ENCODE measurements at places on chromosomes 11 and 22. TPM values are rescaled to one million over a fixed set of nuclear protein-coding genes. Genes with fewer than 3 reads are reported as not detected.

Gene MMP12
- total RNA-seq = not detected

DNA sequence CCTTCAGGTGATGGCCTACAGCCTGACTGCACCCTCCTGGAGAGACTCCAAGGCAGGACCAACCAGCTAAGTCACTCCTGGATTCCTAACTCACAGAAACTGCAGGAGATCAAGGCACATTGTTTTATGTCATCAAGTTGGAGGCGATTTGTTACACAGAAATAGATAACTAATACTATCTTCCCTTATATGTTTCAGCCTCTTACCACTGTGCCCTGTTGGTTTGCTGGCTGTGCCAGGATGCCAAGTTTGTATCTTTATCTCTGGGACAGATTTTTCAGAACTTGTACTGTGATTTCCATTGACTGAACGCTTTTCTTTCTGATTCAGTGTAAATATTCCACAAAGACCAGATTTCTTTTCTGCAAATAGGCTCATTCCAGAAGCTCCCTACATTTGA lies 76.2 kb upstream of the OPCML start:
- DNase-seq = no peak

GRCh38 chr11:69637941-69638871 lies 2.8 kb upstream of the CCND1 start:
- peak; percentile 41 for DNase-seq

DNA sequence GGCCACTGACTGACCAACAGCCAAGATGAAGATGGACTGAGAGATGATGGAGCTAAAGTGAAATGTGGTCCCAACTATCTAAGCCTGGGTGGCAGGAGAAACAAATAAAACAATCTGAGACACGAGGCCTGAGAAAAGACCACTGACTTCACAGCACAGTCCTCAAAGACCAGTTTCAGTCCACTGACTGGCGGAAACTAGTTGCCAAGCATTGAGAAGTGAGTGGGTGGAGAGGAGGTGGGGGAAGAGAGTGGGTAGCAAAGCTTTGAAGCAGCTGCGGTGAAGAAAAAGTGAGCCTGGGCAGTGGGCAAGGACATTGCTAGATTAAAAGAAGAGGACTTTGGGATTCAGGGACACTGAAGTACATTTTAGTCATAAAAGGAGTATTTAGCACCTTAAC lies 1.9 kb downstream of the MS4A1 start:
- DNase-seq = no peak

DNA sequence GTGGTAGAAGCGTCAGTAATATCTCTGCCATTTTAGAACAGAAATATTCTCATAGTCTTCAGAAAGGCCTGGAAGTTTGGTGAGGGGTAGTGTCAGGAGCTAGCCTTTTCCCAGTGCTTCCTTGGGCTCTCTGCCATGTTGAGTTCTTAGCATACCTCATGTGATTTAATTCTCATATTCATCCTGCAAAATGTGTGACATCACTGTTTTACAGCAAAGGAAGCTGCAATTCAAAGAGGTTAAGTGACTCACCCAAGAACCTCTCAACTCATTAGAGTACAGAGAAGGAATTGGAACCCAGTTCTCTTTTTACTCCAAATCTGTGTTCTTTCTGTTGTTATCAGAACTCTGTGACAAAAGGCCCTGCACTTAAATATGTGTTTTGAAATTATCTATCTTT lies 72.1 kb downstream of the RNF169 start:
- DNase-seq = no peak

GRCh38 chr22:24437741-24438328 lies 10.4 kb downstream of the ADORA2A start:
- no peak for DNase-seq

Gene INPPL1
- 6.5 TPM for total RNA-seq

DNA sequence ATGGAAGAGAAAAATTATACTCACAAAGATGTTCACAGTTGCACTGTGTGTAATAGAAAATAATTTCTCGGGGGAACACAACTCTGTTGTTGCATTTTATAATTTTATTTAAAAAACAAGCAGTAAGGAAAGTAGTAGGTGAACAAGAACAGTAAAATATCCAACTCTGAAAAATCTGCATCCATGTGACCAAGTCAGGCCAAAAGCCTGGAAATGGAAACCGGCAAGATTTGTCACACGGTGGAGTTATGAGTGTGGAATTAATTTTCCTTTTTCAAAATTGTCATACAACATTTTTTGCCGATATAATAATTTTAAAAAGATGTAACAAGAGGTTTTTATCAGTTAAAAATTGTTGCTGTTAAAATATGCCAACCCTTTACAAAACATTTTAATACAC lies 1421.5 kb downstream of the BRD1 start:
- DNase-seq = no peak

DNA sequence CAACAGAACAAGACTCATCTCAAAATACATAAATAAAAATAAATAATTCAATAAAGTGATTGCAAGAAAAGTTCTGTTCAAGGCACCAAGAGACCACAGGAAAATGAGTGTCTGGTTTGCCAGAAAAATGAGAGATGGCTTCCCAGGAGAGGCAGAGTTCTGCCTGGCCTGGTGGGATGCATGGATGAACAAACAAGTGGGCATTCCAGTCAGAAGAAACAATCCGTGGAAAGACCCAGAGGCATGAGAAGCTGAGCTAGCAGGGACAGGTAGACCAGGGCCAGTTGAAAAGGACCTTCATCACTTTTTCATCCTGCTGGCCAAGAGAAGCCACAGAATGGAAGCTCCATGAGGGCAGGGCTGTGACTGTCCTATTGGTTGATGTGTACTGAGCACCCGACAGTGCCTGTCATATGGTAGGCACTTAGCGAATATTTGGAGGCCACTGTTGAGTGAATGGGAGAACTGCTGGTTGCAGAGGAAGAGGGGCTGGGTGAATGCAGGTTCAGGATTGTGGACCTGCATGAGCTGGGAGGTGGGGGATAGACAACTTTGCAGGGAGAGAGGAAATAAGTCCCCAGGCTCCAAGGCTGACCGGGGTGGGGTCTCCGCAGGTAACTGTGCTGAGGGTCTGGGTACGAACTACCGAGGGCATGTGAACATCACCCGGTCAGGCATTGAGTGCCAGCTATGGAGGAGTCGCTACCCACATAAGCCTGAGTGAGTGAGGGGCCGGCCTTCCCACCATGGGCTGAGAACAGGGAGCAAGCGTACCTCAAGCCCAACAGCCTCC lies 3.7 kb downstream of the F2 start:
- DNase-seq = no peak

- DNase-seq = peak; percentile 54
These were observed 564 bp downstream of the THAP12 start for GRCh38 chr11:76380159-76380976.

DNA sequence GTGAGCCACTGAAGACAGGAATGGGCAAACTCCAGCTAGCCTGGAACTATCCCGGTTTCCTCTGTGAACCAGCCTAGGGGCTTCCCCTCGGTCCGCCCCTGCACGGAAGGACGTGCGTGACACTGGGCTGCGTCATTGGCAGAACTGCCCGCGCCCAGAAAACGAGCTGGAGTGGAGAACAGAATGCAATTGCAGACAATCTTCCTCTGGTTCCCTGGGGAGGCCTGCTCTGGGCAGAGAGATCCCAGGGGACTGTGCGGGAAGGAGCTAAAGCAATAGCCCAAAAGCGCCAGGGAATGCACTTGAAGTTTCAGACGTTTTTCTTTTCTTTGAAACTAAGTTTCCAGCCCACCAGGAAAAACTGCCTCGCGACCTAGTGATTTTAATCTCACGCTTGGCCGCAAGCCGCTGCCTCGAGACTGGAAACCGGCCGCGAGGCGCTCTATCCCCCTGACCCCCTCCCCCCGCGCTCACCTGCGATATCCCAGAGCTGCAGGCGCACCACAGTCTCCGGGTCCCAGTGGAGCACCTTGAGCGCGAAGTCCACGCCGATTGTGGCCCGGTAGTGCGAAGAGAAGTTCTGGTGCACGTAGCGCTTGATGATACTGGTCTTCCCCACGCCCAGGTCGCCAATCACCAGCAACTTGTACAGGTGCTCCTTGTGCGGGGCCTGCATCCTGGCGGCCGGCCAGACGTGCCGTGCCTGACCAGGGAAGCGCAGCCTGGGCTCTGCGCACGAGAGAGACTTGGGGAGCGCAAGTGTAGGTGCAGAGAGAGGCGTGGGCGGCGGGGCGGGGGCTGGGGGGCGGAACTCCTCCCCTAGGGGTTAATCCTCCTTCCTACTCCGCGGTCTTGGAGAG lies at the start of gene RAB38:
TSS of gene RAB38 (minus strand) at position 735 of the 860 bp plus-strand sequence. CDS start at position 676, 59 bp downstream.
- peak; percentile 18 for DNase-seq

DNA sequence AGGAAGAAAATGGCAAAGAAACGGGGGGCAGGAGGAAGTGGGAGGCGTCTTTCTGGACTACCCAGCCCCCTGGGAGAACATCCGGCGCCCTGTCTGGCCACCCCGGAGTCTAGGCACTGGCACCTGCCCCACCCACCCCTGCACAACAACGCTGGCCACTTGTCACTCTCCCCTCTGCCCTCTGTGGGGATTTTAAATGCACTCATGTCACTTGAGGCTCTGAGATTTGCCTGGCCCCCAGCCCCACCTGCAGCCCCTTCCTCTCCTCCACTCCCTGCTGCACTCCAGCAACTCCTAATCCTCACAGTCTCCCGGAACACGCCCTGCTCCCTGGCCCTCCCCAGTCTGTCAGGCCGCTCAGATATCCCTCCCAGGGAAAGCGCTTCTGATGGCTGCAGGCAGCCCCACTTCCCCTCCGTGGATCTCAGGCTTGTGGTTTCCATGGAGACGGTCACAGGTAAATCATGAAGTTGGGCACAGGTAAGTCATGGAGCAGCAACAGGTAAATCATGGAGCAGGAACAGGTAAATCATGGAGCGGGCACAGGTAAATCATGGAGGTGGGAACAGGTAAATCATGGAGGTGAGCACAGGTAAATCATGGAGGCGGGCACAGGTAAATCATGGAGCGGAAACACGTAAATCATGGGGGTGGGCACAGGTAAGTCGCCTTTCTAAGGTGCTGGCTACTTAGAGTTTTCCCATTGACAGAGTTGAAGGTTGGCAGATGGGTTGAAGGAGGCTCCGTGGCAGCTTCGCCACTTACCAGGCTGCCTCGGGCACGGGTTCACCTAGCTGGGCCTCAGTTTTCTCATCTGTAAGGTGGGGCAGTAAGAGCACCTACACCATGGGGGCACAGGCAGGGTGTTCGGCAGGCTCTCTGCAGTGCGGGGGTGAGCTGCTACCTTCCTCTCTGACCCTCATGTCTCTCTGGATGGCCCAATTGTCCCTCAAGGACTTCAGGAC lies 79.0 kb upstream of the SHISAL1 start:
- DNase-seq = no peak

- DNase-seq = no peak
These were observed 27.3 kb downstream of the ALX4 start for GRCh38 chr11:44282620-44283019.

- no peak for DNase-seq
These were observed 111.6 kb downstream of the RASSF10 start for GRCh38 chr11:13120691-13121090.

DNA sequence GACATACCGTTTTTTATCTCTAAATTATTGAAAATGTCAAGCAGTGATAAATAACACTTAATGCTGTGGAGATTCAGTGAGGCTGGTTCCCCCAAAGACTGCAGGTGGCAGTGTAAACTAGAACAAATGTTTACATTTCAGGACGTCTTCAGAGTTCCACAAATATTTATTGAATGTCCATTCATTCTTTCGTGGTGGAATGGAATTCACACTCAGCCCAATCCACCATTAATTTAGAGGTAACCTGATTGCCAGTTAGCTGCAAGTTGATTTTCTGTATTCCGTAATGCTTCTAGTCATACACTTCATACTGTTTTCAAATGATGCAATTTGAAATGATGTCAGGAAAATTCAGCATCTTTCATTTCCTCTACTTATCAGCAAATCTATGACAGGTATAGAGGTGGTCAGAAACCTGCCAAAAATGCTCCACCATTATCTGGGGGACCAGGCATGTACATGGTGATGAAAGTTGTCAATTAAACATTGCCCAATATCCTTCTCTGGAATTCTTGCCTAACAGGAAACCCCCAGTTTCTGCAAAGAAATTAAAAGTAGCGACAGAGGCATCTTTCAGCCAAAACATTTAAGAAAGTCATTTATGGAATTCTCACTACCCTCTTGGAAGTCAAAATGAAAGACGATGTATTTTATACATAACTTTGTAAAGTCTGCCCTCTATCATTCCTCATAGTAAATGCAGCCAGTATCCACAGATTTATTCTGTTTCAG lies 94.3 kb upstream of the BMAL1 start:
- DNase-seq = no peak

All from frontal cortex (tissue), 4 donors.